ENCODE measurements at places on chromosomes 2 and 18.

DNA sequence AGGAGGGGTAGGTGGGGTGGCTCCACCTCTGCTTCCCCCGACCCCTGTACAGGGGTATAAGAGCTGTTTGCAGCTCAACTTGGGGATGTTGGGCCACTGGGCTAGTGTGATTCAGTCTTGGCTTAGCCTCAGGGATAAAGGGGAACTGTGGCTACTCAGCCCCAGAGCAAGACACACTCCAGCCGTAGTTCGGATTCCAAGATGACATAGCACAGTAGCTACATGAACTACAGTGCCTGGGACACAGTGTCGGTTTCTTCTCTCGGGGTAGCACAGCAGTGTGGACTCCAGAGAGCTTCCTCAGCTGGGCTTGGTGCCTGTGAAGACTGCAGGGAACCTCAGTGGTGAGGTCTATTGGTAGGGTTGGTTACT is 21.1 kb downstream of the CARF start:
- no peak for DNase-seq

GRCh38 chr2:100184055-100184737 is 41.8 kb upstream of the AFF3 start:
- DNase-seq, result no peak

DNA sequence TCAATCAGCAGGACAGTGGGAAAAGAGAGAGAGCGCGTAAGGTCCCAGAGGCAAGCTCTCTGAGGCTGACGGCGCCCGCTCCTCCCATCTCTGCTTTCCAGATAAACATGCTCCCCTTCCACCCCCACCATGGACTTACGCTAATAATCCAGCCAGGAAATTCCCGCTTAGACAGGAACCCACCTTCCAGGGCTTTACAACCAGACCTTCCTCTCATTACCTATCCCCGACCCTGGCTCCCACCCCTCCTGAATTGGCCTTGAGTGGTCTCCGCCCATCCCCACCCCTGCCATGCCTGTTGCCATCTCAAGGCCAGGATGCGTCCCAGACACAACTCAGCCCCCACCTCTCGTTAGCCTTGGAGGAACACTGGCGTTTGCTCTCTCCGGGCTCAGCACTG is 131.1 kb downstream of the SMAD2 start:
- no peak for DNase-seq

DNA sequence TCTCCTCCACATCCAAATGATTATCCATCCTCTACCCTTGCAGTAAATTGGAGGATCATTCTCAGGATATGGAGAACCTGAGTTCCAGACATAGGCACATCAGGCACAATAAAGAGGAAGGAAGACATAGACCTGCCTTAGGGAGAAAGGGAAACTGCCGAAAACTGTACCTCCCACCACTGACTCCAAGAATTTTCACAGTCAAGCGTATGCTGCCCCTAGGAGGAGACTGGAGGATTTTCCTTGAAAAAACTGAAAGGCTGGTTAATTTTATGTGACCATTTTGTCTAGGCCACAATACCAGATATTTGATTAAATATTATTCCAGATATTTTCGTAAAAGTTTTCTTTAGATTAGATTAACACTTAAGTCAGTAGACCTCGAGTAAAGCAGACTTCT is 638.5 kb upstream of the PKDCC start:
- no peak for DNase-seq

DNA sequence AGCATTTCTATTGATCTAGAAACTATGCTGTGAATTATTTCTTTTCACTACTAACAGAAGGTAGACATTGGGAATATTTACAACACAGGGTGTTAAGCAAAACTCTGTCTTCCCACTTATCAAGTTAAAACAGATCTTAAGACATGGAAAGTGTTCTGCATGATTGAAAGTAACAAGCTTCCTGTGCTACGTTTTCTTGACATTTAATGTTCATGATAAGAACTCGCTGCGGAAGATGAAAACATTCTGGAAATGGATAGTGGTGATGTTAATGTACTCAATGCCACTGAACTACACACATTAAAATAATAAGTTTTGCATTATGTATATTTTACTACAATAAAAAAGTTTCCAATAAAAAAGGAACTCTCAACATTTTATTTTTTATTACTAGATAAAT is 74.4 kb upstream of the SCN7A start:
- DNase-seq, result no peak

- DNase-seq, result no peak
Observed at GRCh38 chr2:111118981-111119821, 1.5 kb upstream of the BCL2L11 start.

DNA sequence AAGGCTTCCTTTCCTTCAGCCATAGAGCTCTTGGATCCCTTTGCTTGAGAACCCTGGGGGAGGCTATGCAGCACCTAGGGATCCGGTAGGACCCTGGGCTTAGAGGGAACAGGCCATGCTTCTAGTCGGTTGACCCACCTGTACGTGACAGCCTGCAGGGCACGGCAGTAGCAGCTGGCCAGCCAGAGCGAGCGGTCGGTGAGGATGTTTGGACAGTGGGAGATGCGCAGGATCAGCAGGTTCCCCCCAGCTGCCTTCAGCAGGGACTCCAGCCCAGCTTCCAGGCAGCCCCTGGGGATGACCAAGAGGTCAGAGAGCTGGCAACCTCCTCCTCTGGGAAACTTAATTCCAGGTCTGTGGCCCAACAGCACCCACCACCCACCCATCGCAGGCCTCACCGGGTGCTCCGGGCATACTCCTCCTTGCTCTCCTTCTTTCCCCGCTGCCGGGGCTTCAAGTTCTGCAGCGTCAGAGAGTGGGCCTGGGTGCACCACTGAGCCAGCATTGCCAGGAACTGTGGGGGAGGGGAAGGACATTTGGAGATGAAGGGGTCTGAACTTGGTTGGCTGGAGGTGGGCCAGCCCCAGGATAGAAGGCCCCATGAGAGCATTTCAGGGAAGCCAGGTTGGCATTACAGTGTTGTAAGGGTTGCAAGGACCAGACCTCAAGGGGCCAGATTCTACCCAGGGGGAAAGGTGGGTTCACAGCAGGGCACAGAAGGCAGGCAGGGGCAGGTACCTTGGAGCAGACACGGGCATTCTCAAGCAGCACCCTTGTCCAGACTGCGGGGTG is 20.5 kb downstream of the FBXO41 start:
- no peak for DNase-seq

- no peak for DNase-seq
Observed at GRCh38 chr2:238650536-238650935, 197.3 kb upstream of the TWIST2 start.

DNA sequence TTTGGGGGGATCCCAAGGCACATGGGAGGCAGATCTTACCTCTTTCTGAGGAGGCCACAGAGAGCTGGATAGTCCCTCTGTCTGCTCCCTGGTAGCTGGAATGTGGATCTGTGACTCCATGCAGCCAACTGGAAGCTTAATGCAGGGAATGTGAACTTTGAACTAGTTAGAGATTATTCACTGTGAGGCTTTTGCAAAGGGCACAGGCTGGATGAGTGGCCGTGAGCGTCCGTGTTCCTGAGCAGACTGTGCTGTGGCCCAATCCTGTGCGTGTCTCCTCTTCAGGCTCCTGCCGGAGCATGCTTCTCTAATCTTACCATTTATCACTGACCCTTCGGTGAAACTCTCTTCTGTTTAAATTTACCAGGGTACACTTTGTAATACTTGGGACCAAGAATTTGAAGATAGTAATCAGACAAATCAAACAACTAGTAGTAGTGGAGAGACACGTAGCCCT is 187.6 kb downstream of the PTPRM start:
- DNase-seq, result no peak

DNA sequence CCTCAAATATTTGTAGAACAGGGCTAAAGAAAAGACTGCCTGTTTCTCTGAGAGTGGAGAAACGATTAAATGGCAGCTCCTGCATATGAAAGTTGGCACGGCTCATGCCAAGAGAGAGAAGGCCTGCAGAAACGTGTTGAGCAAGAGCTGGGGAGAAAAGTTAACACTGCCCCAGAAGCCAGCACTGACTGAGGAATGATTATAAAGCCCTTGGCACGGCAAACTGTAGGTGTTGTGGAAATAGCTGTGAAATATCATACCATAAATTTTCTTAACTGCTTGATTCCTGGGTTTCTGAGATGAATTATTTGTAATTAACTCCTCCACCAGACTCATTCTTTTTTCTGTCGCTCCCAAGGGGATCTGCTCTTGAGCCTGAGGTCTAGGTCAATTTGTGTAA is 4.3 kb downstream of the FRZB start:
- no peak for DNase-seq

- DNase-seq, result no peak
Observed at GRCh38 chr18:3690764-3691066, 240.7 kb downstream of the TGIF1 start.

- DNase-seq, result no peak
Observed at GRCh38 chr2:99085421-99085820, 56.1 kb upstream of the C2orf15 start.

DNA sequence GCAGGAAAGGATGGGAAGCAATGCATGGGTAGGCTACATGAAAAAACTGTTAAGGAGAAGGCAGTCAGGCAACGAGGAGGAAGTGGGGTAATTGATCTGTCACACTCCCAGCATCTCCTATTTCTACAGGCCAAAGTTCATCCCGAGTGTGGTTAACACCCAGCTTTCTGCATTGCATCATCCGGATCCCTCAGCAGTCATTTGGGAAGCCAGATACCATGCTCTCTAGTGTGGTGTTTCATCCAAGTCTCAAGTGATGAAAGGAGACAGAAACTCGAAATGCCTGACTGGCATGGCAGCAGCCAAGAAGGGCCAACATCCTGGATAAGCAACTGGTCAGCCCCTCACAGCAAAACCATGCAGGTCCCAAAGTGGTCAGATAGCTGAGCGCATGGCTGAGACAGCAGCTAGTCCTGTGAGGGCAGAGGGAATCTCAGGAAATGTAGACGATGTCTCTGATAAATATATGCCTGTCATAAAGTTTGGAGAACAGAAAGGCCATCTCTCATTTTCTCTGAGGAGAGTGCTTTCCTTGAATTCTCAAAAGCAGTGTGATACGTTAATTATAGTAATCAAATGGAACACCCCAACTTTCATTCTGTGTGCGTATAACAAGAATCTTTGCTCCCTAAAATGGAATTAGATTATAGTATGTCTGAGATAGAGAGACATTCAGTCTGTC is 24.8 kb upstream of the HNRNPA3 start:
- peak; percentile 50 for DNase-seq

DNA sequence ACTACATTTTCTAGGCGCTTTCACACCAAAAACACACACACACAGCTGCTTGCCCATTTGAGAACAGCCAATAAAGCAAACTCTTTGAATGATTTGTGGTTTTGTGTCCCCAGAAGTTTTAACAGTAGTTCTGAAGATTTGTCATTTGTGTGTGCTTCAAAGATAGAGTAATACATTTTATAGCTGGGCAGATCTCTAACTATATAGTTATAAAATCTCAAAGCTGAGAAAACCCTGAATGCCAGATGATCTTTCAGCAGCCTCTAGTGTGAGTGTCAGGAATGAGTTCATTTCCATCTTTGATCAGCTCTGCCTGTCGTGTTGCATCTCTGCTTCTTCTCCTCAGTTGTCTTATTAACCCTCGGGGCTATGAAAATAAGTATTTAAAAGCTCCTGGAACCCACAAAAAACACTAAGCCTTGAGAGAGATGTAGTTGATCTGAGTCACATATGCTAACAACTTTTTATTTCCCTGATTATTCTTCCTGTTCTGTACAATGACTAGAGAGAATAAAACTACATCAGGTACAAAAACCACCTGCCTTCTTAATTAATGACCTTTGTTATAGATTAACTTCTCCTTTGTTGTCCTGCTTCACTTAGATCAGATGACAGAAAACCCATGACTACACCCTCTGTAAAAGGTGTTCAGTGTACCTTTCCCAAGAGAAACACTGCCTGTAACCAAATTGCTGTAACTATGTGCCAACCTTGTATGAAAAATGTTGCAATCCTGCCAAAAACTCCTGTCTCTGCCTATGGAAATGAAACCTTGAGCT is 30.0 kb upstream of the SLC3A1 start:
- no peak for DNase-seq

GRCh38 chr2:60247471-60247870 is 306.0 kb downstream of the BCL11A start:
- no peak for DNase-seq

DNA sequence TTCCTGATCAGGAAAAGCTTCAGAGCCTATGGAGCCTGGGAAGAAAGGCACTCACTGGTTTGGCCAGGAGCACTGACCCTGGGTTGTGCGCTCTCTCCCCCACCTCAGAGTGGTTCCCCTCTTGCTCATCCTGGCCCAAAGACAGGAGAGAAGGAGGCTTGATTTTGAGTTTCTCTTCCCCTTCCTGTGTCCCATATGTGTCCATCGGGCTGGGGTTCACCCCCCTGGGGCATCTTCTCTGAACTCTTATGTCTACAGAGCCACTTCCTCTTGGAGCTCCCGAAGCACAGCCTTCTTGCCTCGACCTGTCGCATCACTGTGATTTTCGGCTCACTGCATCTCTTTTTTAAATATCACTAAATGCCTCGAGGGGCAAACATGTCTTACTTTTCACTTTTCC is 692.3 kb downstream of the RNF144A start:
- DNase-seq, result no peak

DNA sequence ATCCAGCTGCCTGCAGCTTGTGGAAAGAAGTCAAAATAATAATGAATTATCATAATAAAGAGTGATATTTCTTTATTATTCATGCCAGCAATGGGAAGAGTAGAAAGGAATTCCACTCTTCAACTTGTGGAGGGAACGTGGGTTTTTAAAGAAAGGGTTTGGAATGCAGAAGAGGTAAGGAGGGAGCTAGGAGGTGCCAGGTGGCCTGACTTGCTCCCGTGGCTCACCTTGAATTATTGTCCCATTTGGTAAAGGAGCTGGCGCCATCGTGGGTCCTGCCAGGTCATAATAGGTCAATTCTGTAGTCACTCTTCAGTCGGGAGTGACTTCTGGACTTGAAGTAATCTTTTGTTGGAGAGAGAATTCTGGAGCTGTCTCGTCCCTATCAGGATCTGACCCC is 95.2 kb upstream of the BARD1 start:
- no peak for DNase-seq

DNA sequence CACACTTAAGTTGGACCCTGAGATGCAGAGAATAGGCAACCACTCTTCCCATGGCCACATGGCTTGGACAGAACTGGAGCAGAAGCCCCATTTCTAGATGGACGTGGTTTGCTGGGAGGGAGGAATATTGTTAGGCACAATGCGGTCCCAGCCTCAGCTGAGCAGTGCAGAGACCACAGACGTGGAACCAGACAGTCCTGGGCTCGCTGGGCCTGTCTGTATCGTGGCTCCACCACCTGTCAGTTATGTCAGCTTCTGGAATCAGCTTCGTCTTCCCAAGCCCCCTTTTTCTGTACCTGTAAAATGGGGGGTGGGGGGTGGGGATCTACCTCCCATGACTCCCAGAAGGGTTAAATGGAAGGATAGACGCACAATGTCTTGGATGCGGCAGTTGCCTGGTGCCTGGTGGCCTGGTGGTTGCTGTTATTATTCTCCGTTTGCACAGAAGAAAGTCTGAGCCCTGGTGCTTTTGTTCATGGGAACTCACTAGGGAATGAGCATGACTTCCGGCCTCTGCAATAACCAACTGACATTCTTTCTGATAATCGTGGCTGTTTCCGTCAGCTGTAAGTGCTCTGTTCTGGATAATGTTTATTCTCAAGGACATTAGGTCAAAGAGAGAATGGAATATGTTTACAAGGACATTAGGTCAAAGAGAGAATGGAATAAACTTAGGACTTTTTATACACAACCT is 31.4 kb downstream of the COLEC11 start:
- peak; percentile 25 for DNase-seq

GRCh38 chr18:41642756-41643155 is 312.3 kb upstream of the PIK3C3 start:
- DNase-seq, result peak; percentile 54

- no peak for DNase-seq
Observed at GRCh38 chr2:168626647-168627046, 170.6 kb downstream of the CERS6 start.

Data from fibroblast of skin of back (primary cell).